ENCODE measurements at places on chromosomes 3 and 15.

DNA sequence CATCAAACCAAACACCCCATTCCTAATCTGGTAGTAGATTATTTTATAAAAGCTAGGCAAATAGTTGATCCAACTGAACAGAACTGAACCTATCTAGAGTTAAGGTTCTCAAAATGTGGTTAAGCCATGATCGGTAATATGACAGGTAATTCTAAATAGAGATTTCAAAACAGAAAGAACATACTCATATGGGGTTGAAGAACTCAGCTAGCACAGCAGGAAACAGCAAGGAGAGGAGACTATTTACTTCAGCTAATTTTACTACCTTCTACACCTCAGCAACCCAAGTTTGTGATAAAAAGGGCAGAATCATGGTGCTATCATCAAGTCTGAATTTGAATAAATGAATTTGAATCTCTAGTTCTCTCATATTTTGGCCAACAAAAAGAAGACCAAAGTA is 11.8 kb downstream of the CD47 start:
- no peak for DNase-seq

GRCh38 chr3:150145659-150146058 is 175.0 kb upstream of the PFN2 start:
- no peak for DNase-seq

DNA sequence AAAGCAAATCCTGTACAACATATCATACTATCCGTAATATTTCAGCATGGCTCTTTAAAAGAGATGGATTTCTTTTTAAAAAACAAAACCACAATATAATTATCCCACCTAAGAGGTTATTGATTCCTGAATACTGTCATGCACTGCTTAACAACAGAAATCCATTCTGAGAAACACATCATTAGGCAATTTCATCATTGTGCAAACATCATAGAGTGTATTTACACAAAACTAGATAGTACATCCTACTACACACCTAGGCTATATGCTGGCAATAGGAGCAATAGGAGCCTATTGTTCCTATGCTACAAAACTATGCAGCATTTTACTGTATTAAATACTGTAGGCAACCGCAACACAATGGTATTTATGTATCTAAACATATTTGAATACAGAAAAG is 242.0 kb downstream of the NEK10 start:
- no peak for DNase-seq

DNA sequence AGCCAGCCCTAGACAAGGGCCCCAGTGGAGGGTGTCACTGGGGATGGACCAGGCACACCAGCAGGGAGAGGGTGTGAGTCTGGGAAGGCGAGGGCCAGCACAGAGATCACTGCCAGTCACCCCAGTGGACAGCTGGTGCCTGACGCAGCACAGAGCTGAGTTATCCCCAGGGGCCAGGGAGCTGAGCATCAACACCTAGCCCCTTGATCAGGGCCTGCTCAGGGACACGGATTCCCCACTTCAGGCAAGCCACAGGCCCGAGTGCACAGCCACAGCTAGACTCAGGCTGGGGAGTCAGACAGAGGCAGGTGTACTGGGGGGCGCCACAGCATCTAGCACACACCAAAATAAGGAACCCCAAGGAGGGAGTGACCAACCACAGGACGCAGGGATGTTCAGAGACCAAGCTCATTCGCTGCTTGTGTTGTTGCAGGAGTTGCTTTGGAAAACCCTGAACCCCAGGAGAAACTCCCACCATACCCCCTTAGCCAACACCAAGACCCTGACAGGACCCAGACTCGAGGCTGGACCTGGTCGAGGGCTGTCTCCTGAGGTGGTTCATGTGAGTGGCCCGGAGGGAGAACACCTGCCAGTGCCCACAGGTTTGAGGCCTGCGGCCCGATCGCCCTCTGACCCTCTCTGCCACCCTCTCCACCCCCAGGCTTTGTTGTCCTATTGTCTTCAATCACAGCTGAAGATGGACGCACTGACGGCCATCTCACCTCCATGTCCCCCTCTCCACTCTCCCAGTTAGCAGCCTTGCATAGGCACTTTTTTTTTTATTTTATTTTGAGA is 146.8 kb downstream of the TPRA1 start:
- peak; percentile 28 for DNase-seq

- DNase-seq = peak; percentile 48
Measured at GRCh38 chr3:111858642-111859041, 423 bp upstream of the PHLDB2 start.

- DNase-seq = peak; percentile 75
Measured at GRCh38 chr3:72490688-72491435, 357.4 kb downstream of the SHQ1 start.

DNA sequence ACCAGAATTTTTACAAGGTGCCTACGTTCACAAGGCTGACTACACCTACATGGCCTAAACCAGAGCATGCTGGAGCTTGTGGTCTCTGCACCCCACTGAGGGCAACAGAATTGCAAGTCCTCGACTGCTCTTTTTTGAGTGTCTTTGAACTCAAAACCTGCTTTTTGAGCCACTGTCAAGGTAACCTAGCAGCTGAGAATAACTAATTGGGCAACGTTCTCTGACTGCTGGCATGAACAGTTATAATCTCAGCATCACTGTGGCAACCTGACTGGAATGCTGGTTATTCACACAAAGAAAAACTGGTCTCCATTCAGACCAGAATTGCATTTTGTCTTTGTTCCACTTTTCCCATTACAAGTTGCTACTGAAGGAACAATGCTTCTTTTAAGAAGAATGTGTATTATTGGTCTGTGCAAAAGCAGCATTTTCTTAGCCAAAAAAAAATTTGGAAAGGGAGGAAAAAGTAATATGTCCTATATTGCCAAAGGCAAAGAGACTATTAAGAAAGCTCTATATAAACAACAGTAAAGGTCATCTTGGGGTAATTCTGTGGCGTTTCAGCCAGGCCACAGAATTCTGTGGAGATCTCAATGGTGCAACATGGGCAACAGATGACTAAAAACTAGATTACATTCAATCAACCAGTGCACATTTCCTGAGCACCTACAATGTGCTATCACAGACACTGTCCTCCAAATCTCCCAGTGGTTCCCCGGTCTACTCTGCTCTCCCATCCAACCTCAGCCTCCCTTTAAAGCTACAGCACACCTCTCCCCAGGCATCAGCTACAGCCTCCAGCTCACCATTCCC is 76.8 kb downstream of the TNIK start:
- no peak for DNase-seq

DNA sequence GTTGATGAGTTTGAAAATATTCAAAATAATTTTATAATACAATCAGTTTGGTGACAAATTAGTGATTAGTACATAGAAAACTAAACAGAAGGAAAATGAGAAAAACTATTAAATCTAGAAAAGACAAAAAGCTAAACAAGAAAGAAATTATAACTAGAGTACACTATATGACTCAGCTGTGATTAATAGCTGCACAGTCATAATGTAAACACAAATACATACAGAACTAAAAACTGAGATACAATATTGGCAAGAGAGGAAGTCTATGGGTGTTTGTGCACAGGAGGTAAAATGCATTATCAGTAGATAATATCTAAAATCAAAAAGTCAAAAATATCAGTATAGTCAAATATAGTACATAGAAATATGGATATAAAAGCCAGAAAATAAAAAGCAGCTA is 80.7 kb upstream of the PCSK6 start:
- no peak for DNase-seq

DNA sequence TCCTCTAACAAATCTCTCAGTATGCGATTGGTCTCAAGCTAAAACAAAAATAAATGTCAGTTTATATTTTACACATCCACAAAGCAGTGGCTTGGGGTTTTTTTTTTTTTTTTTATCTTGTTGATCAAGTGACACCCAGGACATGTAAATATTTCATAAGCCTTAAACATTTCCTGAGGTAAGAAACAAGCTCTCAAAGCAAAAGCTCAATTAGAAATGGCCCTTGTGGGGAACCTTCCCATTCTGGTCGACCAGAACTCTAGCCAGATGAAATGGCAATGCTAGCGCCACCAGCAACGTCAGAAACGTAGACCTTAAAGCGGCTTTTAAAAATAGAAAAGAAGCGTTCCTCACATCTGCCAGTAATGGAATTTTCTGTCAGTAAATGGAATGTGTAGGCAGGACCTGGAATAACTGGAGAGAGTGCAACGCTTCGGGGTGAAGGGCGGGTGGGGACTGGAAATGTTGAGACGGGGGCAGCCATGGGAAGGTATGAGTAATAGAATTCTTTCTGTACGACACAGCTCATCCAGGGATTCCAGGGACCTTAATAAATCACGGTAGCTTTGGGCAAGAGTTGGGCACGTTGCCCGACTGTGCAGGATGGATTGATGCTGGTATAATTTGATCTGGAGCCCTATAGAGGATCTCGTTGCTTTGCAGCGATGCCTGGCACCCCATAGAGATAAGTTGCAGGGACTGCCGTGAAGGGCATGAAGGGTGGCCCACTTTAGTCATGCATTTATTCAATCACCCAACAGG is 44.4 kb downstream of the BTD start:
- no peak for DNase-seq

GRCh38 chr15:63839722-63840121 is 6.0 kb upstream of the HERC1 start:
- no peak for DNase-seq

DNA sequence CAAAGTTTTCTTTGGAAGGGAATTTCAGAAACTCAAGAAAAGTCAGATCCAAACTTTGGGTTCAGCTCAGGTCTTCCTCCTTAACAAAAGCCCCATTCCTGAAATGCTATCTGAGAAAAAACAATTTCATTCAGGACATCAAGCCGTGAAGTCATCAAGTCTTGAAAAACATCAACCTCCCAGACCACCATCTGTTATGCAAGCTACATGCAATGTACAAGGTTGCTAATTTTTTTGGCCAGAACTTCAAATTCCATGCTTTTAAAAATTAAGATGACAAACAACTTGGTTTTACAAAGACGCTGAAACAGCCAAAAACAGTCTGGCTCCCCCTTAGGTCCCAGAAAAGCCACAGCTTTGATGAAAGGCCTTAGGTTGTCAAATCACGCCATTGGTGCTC is 53.9 kb upstream of the WNT5A start:
- no peak for DNase-seq

DNA sequence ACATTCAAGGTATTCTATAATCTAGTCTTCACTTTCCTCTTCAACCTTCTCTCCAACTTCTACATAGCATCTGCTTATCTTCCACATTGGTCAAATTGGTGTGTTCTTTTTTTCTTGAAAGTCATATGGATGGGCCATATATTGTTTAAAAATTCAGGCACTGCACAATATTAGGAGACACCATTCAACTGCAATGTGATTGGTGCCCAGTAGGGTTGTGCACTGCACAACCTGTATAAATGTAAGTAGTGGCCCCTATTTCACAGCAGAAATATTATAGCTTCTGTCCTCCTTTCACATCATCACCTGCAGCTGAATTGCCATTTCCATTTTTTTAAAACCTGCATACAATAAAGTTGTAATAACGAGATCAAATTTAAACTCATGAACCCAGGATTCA is 18.1 kb upstream of the GOLIM4 start:
- no peak for DNase-seq

- no peak for DNase-seq
Measured at GRCh38 chr3:185843126-185843525, 18.3 kb upstream of the IGF2BP2 start.

DNA sequence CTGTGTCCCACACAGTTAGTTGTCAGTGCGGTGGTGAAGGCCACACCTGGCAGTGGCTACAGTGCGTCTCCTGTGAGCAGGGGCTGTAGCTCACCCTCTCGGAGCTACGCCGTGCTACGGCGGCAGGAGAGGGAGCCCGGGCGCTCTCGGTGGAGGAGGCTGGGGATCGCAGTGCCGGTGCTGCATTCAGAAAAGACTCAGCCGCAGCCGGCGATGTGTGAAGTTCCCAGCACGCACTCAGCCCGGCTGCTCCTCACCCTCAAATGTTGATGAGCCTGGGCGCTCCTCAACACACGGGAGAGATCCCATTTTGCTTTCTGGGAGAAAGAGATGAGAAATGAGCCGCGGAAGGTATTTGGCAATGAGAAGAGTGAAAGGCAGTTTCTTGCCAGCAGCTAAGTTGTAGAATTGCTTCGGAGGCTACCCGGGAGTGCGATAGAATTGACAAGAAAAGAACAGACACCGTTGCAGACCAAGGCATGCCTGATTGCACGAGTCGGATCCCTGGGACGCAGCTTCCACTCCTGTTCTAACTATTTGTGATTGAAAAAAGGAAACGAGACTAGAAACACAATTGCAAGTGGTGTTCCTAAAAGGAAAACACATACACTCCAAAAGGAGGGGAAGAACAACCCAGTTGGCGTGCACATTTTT is at the start of gene UNC13C:
UNC13C (plus strand) TSS at position 189 of the 654 bp plus-strand sequence. CDS start 34,463 bp downstream, outside the sequence.
- peak; percentile 88 for DNase-seq

- no peak for DNase-seq
Measured at GRCh38 chr3:126191246-126191645, 10.9 kb upstream of the ALDH1L1 start.

DNA sequence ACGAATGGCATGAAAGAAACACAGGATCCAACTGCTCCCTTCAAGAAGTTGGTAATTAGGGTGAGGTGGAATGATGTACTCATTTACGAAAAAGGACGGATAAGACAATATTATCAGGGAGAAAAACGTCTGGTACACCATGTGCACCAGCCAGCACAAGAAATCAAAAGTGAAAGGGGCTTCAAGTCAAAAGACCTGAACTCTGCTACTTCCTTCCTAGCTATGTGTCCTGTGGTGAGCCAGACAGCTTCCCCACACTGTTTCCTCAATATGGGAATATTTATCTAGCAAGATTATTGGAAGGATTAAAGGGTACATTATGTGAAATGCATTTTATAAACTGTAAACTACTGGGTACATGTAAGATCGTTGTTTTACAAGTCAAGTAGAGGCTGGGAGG is 33.9 kb downstream of the RAB27A start:
- DNase-seq = no peak

DNA sequence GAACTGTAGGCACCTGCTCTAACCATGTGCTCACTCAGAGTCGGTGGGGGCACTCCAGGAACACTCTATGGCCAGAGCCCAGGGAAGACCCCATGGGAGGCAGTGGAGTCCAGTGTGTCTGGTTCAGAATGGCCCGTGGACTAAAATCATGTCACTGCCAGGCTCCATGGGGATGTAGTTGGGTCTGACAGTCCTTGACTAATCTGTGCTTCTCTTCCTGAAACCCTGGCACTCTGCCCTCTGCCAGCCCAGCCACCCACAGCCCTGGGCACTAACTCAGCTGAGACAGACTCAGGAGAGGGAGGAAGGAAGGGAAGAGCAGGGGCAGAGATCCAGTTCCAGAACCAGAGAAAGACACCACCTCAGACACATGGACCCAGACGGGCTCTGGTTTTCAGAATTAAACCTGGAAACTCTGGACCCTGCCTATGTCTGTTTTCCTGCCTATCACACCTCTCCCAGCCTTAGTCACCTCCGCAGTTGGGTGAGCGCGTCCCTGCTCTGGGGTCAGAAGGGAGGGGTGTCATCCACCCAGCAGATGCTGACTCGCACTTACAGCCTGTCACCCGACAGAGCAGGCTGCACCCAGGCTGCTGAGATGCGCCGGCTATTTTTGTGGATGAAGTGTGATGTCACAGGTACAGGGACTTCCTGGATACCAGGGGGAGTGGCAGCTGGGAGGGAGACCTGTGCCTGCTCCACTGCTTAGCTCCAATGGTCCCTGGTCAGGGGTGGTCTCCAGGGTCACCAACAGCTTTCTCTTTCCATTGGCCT is 56.8 kb upstream of the INSYN1 start:
- DNase-seq = no peak

Measured in endodermal cell (in vitro differentiated cells).